ENCODE measurements at places on chromosomes 3 and 15. TPM values are rescaled to one million over a fixed set of nuclear protein-coding genes. Genes with fewer than 3 reads are reported as not detected.

PLA2G4F gene
- total RNA-seq: not detected

SH3GL3 gene
- total RNA-seq: 21.1 TPM

IL17RB gene
- total RNA-seq: 5.7 TPM

AMIGO3 gene
- 10.4 TPM for total RNA-seq

DPPA2 gene
- total RNA-seq: 9.3 TPM

LRRC31 gene
- not detected for total RNA-seq

SNX22 gene
- 5.7 TPM for total RNA-seq

PLSCR4 gene
- 5.2 TPM for total RNA-seq

GOLGA6L7 gene
- not detected for total RNA-seq

CYP1A2 gene
- total RNA-seq: not detected

GPR15 gene
- total RNA-seq: not detected

RYR3 gene
- total RNA-seq: 1.2 TPM

CCDC9B gene
- total RNA-seq: 1.2 TPM

TERC gene
- 206 TPM for total RNA-seq

SPTBN5 gene
- 1.1 TPM for total RNA-seq

GRCh38 chr3:141313093-141313683, 55.1 kb upstream of the ZBTB38 start:
- no peak for DNase-seq

DNA sequence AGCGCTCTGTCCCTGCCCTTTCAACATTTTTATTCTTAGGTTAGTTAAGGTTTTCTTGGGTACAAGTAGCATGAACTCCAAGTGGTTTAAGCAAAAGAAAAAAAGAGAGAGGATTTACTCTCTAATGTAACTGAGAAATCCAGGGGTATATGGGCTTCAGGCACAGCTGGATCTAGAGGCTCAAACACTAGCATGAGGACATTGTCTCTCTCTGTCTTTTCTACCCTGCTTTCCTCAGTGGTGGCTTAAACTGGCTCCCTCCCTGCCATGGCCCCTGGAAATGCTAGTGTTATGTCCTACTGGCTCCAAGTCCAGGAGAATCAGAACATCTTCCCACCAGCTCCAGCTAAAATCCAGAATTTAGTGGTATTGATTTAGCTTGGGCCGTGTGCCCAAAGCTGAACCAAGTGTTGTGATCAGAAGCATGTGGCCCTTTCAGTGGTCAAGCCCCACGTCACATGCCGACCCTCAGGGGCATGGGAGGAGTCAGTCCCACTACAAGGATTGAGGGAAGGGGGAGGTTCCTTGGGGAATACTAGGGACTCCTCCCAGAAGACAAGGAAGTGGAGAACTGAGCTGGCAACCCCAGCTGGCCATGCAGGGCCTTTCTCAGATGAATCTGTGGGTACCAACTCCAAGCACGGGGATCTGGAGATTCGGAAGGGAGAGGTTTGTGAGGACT, 58.0 kb downstream of the LINGO1 start:
- no peak for DNase-seq

GRCh38 chr3:13025090-13025489, 48.1 kb downstream of the IQSEC1 start:
- no peak for DNase-seq

DNA sequence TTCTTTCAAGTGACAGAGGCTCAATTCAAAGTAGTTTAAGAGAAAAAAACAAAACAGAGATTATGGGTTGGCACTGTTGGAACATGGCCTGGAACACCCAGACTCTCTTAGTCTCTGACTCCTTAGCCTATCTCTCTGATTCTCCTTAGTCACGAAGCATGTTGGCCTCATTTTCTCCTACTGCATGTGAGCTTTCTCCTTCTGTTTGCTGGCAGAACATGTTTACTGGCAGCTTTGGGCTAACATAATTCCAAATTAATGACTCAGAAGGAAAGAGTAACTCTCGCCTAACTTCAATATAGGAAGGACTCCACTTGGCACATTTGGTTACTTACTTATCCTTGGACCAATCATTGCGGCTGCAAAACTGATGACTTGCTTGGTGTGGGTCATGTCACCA, 21.7 kb upstream of the CCDC39 start:
- no peak for DNase-seq

- DNase-seq: no peak
Observed at GRCh38 chr3:187593451-187593850, 76.7 kb downstream of the SST start.

GRCh38 chr3:54349231-54349652, 226.9 kb downstream of the CACNA2D3 start:
- DNase-seq: peak; percentile 64

DNA sequence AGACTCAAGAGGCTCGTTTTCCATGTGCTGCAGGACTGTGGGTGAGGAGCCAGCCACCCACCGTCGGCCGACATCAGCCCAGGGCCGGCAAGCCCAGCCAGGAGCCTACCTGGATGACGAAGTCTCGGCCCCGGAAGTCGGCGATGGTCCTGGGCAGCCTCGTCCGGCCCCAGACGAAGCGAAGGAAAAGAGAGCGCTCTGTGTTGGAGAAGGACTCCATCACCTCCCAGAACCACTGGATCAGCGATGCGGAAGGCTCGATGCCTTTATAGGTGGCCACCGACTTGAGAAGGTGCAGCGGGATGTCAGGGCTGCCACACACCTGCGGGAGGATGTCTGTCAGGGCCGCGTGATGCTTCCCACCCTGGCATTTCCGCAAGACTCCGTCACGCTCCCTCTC, 13.8 kb upstream of the OCA2 start:
- DNase-seq: no peak

- no peak for DNase-seq
Observed at GRCh38 chr15:75095594-75095993, 72.2 kb downstream of the PPCDC start.

DNA sequence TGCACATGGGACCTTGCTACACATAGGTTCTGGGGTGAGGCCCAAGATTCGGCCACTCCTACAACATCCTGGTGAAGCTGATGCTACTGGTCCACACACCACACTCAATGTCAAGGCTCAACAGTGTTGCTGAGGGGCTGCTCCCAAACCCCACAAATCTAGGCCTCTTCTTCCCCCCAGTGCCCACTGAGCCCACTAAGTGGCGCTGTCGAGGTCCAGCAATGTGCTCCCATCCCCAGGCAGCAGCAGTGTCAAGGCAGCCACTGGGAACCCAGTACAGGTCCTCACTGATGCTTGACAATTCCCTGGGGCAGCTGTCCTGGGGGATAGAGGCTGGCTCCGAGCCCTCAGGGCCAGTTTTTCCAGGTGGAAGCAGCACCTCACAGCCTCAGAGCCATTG, 21.5 kb downstream of the SCN5A start:
- DNase-seq: peak; percentile 89

DNA sequence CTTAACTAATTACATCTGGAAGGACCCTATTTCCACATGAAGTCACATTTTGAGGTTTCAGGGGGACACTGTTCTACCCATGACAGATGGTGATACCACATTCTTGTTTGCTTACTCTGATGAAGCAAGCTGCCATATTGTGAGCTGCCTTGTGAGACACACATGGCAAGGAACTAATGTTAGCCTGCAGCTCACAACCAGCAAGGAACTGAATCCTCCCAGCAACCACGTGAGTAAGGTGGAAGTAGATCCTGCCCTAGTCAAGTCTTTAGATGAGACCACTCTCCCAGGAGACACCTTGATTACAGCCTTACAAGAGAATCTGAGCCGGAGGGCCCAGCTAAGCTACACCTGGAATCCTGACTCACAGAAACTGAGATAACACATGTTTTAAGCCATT, 160.1 kb downstream of the PDE8A start:
- DNase-seq: no peak

- DNase-seq: no peak
Observed at GRCh38 chr15:48493084-48493762, 152.3 kb downstream of the FBN1 start.

GRCh38 chr3:36480911-36481648, 100.8 kb downstream of the STAC start:
- no peak for DNase-seq

DNA sequence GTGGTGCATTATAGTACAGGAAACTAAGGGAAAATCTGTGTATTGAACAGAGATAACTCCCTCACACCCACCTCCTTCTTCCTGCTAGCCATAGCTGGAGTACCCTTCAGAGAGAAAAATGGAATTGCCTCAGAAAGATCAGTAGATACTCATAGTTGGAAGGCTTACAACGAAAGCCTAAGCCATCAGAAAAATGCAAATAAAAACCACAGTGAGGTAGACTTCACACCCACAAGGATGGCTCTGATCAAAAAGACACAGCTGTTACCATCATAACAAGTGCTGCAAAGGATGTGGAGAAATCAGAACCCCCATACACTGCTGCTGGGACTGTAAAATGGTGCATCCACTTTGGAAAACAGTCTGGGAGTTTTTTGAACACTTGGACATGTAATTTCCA, 7.4 kb upstream of the DLG1 start:
- no peak for DNase-seq

DNA sequence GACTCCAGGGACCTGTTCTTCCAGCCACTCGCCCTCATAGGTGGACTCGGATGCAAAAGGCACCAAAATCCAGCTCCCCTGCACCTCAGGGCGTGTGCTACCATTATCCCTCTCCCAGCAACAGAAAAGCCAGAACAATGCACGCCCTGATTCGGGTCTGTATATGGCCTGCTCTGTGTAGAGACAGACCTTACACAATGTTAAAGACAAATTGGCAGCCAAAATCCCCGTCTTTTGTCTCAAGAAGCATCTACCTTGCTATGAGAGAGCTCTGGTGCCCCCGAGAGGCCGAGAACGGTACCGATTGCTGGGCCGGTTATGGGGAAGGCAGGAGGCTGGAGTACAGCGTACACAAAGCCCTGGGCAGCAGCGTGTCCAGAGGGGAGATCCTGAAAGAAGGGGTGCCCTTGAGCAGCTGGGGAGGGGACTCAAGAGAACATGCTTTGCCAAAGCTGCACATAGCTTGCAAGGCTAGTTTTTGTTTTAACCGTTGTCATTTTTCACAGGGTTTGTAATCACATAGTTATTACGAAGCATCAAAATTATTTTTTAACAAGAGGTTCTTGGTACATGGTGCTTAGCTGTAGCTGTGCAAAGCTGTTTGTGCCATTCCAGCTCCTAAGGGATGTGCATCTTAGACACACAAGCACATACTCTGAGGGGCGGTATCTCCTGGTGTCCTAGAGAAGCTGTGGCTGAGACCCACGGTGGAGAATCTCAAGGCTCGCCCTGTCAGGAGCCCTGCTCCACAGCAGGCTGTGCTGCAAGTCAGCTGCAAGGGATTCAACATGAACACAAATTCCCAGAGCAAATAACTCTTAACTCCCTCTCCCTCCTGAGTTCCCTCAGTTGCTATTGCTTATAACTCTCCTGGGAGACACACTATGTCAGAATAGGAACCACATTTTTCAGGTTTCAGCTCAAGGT, 461.5 kb upstream of the PPP2R3A start:
- DNase-seq: peak; percentile 95

GRCh38 chr15:31485431-31485830, 158.8 kb downstream of the KLF13 start:
- no peak for DNase-seq

- DNase-seq: no peak
Observed at GRCh38 chr3:154642145-154642544, 212.2 kb upstream of the GPR149 start.

DNA sequence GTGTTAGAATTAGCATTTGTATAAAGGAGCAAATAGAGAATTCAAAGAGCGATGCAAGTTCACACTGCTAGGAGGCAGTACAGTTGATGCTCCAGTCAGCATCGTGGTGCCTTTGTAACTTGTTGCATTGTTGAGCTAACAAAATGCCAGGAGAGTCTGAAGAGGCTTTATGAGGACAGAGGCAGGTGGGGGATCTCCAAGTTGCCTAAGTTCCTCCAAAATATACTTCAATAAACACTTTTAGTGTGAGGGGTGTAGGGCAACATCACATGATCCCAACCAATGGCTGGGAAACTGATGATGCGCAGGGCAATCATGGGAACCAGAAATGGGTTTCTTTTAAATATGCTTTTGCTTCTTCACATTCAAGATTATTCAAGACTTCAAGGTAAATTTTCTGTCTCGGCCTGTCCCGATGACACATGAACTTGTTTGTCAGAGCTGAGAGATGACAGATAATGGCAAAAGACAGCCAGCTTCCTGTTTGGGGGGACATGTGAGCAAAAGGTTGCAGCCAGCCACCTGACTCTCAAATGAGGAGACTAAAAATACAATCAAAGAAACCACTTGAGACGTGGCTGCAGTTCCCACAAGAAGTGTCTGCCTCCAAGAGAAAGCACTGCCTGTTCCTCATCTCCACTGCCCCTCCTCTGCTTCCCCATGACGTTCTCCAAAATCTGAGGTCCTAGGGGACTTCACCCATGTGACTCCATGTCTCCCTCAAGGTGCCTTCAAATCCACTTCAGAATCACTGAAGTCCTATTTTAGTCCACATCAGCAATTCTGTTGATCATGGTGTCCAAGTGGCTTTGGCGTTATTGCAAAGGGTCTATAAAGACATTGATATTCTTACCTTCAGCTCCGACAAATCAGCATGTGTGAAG, 39.3 kb downstream of the KLHL6 start:
- peak; percentile 71 for DNase-seq

DNA sequence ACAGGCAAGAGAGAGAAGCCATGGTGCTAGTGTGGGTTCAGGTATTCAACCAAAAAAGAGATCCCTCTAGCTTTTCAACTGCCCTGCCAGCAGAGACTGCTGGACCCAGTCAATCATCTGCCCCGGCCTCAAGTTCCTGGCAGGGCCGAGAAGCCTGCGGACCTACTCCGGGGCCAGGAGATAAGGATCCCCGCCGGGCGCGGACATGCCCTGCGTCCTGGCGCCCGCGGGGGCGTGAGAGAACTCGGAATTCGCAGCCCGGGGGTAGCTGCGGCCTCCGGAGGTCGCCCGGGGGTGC, 821 bp upstream of the MAGI1 start:
- DNase-seq: peak; percentile 74

GRCh38 chr3:243356-243725, 46.8 kb downstream of the CHL1 start:
- no peak for DNase-seq

GRCh38 chr3:57820479-57820878, 64.4 kb downstream of the SLMAP start:
- DNase-seq: peak; percentile 68

DNA sequence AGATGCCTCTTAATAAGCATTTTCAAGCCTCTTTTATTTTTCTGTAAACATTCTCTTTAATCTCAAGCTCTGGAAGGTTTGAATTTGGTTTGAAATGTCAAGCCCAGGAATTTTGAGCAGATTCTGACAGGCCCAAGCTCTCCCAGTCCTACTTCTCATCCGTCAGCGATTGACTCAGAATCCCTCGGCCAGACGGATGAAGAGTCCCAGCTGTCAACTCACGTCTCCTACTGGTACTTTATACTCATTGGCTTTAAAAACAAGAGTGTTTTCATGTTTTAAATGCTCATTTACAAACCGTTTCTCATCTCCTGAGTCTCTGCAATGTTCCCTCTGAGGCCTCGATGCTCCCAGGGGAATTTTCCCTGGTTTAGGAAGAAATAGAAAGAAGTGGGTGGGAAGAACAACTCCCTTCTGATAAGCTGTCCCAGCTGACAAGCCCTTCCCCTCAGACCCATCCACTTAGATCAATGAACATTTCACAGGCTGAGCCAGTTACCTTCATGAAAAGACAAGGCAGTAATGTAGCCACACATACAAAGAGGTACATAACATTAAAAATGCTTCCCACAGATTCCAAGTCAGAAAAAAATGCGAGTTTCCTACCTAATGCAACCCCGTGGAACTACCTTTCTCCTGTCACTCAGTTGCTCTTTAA, 478.2 kb upstream of the DPH6 start:
- no peak for DNase-seq

All from GM23338 (cell line).